AML-193 (cell line): ENCODE measurements at places on chromosomes 5 and 9.

DNA sequence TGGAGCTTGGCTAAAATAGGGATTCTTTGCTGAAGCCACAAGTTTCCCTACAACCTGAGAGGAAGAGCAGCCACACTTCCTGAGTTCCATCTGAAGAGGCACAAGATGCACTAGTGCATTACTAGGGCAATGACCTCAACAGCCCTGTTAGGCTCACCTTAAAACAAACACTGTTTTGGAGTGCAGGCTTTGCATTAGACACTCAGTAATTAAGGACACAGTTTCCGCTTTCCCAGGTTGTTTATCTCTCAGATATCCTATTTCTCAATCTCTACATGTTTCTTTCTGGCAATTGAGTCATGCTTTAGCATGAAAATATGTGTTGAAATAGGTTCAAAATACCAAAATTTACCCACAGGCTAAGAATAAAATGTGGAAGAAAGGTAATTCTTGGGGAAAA is 34.2 kb downstream of the EMB start:
- DNase-seq = no peak

DNA sequence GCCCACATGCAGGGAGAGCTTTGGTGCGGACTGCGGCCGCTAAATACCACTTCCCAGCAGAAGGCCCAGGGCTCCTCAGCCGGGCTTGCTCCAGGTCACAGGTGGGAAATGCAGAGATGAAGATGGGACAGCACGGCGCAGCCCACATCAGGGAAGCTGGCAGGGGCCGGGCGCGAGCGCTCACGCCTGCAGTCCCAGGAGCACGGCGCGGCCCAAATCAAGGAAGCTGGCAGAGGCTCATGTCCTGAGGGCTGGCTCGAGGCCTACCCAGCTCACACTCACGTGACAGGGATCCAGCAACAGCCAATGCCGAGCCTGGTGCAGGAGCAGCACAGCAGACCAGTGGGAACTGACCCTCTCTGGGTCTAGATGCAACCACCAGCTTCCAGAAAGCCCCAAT is 16.3 kb downstream of the LPCAT1 start:
- DNase-seq = no peak

DNA sequence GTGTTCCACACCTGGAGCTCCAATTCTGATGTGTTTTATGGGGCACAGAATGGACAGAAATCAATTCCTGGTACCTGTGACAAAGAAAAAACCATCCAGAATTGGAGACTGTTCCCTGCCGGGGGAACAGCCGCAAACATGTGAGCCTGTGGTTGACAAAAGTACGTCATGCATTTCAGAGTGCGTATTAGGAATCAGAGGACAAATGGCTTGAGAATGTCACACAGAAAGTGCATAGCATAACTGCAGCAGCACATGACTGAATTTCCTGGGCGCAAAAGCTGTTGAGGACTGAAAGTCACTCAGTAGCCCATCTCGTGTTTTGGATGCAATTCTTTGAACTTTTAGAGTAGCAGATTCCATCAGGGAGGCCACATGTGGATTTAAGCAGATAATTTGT is 85.1 kb downstream of the TRIO start:
- no peak for DNase-seq

- no peak for DNase-seq
Observed at GRCh38 chr9:114216976-114217375, 61.6 kb downstream of the COL27A1 start.

- no peak for DNase-seq
Observed at GRCh38 chr9:69744688-69745380, 15.0 kb downstream of the PTAR1 start.

DNA sequence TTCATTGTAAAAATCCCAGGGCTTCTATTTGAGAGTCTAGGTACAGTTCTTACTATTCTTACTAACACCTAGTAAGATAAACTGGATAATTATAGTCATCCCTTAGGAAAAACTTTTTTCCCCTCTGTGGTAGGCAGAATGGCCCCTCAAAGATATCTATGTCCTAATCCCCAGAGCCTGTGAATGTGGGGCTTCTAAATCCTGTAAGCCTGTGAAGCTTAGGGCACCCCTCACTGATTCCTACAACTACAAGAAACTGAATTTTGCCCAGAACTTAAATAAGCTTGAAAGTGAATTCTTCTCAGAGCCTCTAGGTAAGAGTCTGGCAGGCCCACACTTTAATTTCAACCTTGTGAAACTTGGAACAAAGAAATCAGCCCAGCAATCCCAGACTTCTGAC is 130.1 kb upstream of the ACOT12 start:
- no peak for DNase-seq

DNA sequence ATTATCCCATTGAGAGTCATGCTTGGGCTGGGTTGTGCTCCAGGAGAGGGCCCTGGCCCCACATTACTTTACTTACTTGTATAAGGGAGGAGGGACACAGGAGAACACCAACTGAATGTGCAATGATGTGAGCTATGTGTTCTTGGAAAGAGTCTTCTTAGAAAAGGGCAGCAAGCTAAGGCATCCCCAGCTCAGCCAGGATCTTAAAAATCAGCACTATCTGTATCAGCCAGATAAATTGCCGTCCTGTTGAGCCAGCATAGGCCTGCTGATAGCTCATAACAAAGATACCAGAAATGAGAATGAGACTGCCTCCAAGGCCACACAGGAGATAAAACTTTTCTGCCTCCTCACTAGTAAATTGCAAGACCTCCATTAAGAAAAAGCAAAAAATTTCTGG is 357.5 kb downstream of the CAAP1 start:
- DNase-seq = no peak

DNA sequence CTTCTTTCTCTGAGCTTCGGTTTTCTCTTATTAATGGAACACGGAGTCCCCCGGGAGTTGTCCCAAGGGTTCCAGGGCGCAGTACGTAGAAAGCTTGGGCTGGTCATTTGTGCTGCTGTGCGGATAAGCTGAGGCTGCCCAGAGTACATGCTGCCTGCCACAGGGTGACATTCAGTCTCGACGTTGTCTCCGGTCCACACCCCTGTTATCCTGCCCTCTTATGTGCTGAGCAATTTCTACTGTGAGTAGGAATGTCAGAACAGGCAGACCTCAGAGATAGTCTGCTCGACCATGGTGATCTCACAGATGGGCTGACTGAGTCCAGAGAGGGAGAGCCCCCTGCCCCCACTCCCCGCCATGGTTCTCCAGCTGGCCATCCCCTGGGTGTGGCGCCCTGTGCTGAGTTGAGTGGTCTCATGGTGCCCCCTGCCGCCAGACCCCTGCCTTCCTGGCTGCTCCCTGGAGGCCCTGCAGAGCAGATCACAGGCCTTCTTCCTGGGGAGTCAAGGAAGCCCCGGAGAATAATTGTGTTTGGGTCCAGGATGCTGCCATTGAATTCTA is 124.0 kb downstream of the RGS3 start:
- DNase-seq = no peak

- no peak for DNase-seq
Observed at GRCh38 chr5:150300496-150301169, 2.1 kb downstream of the ARSI start.

GRCh38 chr5:139458580-139459407 is 3.7 kb downstream of the ECSCR start:
- DNase-seq = peak; percentile 59

DNA sequence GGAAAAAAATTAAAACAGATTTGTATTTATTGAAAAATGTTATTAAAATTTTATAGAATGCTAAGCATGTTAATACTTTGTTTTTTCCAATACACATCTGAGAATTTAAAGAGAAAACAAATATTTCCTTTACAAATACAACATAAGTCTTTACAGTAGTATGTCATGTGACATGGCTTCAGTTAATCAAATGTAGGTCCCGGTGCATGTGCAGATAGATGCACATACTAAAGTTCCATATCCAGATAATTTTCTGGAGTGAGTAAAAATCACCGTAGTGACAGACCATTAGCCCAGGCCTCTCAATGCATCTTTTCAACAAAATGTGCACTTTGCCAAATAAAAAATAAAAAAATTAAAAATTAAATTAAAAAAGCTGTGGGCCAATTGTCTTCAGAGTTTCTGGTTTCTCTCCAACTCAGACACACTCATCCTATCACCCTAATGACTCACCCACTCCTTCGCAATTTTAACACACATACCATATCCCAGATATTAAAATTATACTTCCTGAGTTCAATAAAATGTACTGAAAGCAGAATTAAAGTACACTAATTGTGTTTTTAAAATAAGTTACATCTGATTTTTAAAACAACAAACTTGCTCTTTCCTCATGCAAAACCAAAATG is 508.1 kb downstream of the NR2F1-AS1 start:
- no peak for DNase-seq

DNA sequence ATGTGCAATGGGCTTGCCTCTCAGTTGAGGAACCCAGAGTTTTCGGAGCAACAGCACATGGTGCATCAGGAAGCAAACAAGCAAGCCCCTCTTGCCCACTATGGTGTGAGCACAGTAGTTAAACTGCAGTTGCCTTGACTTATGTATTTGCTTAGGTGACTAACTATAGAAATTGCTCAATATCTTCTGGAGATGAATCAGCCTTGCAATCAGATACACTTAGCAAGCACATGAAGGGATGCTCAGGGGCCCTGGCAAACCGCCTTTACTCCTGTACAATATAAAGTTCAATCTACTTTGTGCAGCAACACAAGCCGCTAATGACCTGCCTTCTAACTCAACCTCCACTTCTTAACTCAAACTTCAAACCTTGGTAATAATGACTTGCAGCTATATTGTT is 581.7 kb upstream of the RIOK2 start:
- no peak for DNase-seq
